ENCODE measurements at places on chromosomes 11 and 22.

DNA sequence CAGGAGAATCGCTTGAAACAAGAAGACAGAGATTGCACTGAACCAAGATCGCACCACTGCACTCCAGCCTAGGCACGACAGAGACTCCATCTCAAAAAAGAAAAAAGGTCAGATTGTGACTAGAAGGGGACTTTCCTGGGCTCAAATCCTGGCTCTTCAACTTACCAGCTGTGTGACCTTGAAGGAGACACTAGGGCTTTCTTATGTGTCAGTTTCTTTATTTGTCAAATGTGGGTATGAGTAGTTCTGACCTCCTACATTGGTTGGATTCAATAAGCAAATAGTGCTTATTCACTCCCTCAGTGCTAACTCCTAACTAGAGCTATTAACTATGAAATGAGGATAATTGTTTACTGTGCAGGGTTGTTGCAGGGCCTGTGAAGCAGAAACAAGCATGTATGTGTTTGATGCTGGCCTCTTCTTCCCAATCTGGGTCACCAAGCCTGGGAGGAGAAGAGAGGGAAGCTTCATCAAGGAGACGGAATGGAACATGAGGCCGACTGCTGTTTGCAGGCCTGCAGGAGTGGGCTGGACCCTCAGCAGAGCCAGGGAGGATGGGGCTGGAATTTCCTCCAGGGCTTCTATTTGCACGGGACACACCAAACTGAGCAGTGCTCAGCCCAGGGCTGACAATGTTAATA is 22.5 kb downstream of the RHOD start:
- no peak for DNase-seq

GRCh38 chr11:83007909-83008580 is 63.7 kb downstream of the RAB30 start:
- no peak for DNase-seq

DNA sequence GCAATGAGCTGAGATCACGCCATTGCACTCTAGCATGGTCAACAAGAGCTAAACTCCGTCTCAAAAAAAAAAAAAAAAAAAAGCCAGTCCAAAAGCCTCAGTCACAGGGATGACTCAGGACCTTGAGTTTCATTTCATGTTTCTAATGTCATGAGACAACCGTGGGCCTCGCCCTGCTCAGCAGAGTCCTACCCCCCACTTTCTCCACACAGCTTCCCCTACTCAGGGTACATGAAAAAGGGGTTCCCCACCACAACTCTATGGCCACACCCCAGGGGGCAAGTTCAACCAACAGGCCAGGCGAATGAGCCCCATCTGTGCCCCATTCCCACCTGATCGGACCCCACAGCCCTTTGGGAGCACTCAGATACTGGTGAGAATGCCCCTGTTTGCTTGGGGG is 24.3 kb upstream of the ADA2 start:
- DNase-seq, result no peak

GRCh38 chr11:117662671-117663269 is 134.2 kb downstream of the DSCAML1 start:
- no peak for DNase-seq

DNA sequence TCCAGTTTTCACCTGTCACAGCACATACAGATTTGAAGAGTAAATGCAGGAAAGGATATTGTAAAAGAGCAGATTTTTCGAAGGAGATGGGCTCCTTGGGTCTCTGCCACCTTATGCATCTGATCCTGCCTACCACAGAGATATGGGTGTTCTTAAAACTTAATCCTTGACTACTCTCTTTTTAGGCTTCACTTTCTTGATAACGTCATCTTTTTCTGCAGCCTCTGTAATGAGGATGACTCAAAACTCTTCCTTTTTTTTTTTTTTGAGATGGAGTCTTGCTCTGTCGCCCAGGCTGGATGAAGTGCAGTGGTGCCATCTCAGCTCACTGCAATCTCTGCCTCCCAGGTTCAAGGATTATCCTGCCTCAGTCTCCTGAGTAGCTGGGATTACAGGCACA is 7.8 kb downstream of the PRR14L start:
- no peak for DNase-seq
